ENCODE measurements at places on chromosomes 2 and 18.

DNA sequence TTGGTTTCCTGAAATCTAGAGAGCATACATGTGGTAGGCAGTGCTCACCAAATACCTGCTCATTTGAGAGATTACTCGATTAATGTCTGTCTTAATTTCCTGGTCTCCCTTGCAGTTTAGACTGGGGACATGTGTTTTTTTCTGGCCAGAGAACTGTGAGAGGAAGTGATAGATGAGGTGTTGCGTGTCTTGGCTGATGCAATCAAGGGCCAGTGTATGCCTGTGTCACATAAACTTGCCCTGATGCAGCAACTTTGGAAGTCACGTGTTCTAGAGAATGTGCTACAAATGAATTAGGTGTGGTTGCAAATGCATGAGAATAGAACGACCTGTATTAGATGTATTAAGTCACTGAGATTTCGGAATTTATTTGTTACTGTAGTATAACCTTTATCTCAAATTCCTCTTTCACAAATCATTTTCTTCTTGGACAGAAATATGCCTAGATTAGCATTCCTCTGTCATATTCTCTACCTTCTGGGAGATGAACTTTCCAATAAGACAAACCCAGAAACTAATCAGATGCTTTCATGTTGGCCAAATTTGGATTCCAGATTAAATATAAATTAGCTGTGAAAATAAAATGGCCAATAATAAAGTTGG, 9.9 kb upstream of the IL1A start:
- DNase-seq: no peak

DNA sequence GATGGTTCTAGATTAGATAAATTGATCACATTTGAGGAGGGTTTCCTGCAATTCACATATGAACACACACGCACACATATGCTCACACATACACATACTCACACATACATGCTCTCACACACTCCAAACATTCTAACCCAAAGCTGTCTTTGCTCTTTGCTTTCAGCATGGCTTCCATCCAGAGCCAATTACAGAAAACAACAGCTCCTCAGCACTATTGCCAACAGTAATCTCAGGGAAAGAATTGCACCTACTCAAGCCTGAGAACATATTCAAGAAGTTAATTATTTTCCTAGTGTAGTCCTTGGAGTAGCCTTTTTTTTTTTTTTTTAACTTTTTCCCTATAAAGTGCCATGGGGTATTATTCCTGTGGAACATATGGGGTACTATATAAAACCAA, 246.9 kb upstream of the PARD3B start:
- DNase-seq: no peak

DNA sequence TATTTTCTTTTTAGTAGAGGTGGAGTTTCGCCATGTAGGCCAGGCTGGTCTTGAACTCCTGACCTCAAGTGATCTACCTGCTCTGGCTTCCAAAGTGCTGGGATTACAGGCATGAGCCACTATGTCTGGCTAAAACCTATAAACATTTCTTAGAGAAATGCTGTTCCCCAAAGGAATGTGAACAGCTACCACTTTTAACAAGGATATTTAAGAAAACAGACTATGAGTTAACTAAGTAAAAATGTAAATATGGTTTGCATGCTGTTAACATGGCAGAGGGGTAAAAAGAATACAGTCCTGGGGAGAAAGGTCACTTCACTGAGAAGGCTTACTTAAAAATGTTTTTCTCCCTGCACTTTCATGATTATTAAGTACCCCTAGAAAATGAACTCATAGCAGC, 57.1 kb downstream of the SLC16A14 start:
- DNase-seq: no peak

- DNase-seq: no peak
Measured at GRCh38 chr2:45983213-45983612, 314.0 kb upstream of the EPAS1 start.

DNA sequence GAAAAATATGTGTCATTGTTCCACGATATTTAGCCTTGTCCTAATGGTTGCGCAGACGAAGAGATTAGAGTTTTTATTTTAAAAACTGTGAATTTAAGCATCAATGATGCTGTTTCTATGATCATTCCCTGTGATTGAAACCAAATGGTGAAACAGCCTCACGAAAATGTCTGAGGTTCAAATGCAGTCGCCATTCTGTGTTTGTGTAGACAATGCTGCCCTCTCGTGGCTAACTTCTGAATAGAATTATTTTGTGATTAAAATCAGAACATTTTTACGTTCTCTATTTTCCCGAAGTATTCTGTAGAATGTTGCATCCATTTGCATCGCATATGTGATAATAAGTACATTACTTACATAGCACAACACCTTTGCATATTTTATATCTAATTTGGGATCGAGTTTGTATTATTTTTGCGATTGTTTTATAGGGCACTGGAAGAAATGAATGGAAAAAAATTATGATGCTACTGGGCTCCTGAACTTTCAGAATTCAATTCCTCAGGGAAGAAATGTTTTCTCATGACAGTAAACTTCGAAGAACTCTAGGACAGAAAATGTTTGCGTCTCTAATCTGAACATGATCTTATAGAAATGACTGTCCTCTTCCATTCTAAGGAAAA, 54.8 kb upstream of the CREB1 start:
- peak; percentile 48 for DNase-seq

DNA sequence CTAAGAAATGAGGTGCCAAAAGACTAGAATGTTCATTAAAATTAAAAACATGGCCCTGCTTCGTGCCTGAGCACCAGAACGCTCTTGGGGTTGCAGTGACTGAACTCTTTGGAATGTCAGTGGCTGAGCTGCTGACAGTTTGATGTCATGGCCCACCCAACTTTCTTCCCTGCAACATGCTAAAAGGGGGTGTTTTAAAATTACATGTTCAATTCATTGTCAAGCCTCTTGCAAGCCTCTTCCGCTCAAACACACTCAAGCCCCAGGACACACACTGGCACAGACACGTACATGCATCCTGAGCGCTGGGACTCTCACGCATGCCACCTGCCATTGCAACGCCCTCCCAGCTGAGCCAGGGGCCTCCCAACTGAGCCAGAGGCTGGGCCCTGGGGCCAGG, 12.6 kb downstream of the RUFY4 start:
- DNase-seq: no peak
